ENCODE measurements at places on chromosomes 13 and 19.
A peak's percentile ranks its signal among the peaks of the same experiment; 100 is the strongest.

DNA sequence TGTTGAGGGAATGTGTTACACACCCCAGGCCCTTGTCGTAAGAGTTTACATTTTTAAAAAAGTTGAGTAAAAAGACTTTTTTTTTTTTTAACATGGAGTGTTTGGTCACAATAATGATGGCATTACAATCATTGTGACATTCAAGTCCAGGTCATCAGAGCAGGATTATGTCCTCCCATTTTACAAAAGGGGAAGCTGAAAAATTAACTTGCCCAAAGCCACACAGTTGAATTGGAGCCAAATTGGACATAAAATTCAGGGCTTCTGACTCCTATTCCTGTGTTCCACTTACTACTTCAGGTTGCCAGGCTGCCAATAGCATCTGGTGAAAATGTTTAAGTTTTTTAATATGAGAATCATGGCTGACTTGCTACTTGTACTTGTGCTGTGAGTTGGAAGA lies 49.3 kb downstream of the DLEU7 start:
- DNase-seq, result no peak

DNA sequence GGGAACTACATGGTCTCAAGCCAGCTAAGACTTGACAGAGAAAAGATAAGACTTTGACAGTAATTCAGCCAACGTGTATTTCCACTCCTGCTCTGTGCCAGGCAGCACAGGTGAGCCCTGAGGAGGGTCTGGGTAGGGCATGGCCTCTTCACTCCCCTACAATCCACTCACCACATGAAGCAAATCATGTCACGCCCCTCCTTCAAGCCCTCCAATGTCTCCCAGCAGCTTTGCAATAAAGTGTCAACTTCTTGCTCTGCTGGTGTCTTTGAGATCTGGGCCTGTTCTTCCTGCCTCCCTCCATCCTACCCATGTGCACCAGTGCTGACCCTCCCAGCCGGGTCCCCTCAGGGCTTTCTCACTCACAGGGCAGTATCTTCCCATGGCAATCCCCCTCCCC lies 58.5 kb downstream of the CCDC70 start:
- no peak for DNase-seq

DNA sequence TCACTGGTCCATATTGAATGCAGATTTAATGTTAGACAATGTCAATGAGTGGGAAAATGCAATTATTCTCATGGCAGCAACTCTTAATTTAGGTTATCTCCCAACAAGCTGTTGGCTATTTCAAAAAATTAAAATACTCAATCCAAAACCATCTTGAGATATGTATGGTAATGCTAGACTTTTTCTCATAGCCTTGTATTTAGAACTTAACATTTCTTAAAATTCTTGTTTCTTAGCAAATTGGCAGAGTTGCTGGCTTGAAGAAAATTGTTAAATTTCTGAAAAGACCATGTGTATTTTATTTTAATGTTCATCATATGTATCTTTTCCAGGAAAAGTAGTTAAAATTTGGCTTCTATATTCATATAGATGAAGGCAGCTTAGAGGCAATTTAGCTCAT lies 1355.1 kb downstream of the PCDH9 start:
- no peak for DNase-seq

DNA sequence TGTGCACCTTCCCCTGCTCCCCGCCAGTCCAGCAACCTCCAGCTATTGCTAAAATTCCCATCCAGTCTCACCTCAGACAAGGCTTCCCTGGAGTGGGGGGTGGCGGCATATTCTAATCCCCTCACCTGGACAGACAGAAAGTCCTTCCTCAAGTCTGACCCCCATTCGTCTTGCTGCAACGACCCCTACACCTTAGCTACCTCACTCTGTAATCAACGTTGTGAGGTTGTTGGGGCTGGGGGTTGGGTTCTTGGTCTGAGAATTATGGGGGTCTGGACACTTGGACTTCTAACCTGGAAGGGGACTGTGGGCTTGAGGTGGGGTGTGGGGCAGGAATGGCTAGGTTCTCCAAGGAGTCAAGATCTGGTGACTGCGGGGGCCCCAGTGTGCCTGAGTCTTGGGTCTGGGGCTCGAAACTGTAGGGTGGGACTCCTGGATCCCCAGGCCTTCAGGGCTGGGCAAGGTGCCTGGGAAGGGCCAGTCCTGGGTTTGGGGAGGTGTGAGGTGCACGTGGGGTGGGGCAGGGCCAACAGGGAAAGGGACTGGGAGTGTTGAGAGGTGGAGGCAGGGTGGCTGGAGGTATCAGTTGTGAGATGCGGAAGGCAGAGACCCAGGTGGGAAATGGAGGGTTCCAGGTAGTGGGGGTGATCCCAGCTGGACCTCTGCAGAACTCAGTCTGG lies 1.3 kb downstream of the FOXA3 start:
- no peak for DNase-seq

DNA sequence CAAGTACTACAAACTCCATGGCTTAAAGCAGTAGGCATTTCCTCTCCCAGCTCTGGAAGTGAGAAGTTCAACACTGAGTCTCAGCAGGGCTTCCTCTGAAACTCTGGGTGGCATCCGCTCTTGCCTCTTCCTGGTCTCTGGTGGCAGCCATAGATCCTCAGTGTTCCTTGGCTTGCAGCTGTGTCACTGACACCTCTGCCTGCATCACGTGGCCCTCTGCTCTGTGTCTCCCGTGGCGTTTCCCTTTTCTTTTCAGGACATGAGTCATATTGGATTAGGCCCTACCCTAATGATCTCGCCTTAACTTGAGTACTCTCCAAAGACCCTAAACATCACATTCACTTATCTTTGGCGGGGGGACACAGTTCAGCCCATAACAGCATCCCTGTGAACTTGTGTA lies 466.7 kb downstream of the MYO16 start:
- no peak for DNase-seq

DNA sequence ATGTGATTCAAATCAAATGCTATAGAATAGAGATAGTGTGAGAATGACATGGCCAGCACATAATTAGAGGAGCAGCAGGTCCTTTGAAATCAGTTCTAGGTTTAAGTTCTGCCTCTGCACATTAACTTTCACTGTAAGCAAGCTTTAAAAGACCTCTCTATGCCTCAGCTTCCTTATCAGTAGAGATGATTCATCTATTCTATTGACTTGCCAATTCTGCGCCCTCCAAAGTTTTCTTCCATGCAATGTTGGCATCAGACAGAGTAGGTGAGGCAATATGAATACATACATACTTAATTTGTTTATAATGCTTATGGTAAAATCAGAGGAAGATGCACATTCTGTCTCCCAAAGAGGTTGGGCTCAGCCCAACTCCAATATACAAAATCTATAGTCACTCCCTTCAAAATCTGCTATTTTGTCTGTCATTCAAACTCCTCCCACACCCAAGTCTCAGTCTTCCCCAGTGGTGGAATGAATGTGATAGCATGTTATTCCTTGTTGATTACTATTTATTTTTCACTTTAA lies 525.5 kb downstream of the RFC3 start:
- no peak for DNase-seq

- DNase-seq, result no peak
Observed at GRCh38 chr19:39299404-39299803, 3.2 kb downstream of the IFNL1 start.

DNA sequence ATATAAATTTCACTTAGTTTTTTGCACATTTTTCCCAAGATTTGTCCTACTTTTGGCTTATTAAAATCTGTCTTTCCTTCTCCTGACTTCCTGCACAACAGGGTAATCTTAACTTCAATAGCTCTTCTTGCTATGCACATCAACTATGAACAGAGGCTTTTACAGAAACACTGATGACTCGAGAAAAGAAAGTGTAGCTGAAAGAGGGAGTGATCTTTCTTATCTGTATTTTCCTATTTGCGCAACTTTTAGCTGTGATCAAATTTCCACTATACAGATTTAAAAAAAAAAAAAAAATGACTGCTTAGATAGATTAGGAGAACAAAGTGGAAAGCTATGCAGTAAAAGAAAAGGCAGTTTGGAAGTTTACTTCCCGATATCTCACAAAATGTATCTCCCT lies 406.9 kb downstream of the LIG4 start:
- DNase-seq, result no peak

- no peak for DNase-seq
Observed at GRCh38 chr13:83895994-83896580, 13.8 kb upstream of the SLITRK1 start.

DNA sequence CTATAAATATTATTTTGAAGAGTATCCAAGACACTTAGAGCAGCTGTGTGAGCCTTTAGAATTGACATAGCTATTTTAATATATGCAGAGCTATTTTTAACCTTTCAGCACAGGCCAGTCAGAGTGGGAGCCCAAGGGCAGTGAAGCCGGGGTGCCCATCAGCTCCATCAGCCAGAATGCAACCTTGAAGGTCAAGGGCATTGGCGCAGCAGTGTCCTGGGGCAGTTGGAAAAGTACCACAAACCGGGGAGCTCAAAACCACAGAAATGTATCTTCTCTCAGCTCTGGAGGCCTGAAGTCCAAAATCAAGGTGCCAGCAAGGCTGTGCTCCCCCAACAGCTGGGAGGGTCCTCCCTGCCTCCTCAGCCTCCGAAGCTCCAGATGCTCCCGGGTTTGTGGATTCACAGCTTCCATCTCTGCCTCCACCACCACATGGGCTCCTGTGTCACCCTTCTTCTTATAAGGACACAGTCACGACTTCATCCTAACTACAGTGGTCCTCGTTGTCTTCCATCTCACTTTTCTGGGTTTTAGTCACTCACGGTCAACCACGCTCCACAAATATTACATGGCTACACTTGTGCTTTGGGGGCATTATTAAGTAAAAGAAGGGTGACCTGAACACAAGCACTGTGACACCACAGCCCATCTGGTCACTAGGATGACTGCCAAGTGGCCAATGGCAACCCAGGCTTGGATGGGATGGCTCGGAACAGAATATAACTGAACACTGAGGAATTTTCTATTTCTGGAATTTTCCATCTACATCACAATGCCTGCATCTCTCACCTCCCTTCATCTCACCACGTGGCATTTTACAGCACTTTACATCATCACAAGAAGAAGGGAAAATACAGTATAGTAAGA lies 15.9 kb upstream of the GAS6 start:
- no peak for DNase-seq

GRCh38 chr13:28493740-28494503 lies 1.0 kb downstream of the FLT1 start:
- no peak for DNase-seq

GRCh38 chr13:32783067-32783466 lies 196.8 kb downstream of the PDS5B start:
- DNase-seq, result no peak

DNA sequence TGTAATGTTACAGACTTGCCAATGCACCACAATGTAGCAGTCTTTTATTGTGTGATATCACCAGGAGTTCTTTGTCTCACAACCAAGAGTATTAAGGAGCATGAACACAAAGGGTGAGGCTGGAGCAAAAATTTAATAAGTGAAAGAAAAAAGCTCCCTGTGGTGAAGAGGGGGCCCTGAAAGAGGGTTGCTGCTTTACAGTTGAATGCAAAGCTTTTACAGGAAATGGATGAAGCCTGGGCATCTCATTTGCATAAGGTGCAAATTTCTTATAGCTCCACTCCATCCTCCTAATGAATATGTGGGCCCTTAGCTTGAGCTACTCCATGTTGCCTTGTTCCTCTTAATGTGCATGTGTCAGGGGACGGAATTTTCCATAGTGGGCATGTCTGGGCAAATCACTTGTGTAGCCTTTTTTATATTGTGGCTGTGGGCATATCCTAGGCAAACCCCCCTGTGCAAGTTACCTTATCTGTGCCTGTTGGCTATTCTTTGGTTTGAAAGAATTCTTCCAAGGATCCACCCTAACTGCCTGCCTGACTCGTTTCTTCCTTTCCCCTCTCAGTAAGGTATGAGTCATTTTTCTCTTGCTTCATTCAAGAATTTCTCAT lies 45.3 kb upstream of the TRPC4 start:
- no peak for DNase-seq

DNA sequence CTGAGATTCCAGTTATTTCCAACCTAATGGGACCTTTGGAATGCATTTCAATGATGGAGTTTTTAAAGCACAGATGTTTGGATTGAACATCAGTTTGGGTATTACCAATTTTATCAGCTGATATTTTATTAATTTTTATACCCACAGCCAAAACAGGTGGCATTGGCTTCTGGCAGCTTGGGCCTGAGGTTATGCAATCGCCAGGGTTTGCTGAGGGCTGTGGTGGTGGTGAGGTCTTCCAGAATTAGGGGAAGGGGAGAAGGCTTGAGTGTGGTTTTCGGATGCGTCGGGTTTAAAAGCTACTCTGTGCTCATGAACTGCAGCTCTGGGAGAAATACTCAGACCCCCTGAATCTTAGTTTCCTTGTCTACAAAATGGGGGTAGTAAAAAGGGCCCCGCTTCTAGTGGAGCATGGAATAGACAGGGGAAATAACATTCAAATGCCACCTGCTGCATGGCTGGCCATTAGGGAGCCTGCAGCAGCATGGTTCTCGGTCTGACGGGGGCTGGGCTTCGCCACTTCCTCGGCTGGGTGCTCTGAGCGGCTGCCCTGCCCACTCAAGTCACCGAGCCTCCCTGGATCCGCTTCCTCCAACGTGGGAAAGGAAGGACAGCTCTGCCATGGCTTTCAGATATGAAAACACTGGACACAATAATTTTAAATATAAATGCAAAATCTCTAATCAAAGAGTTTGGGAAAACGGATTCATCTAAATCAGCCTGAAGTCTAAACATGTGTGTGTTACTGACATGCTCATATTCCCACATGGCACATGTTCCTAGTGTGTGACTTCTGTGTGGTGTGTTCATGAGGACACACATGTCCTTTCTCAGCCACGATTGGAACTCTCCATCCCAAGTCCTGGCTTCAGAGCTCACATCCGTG lies 35.2 kb downstream of the ADPRHL1 start:
- no peak for DNase-seq

GRCh38 chr13:39037410-39037879 lies 444 bp downstream of the PROSER1 start:
- no peak for DNase-seq

- peak; percentile 42 for DNase-seq
Observed at GRCh38 chr19:19460761-19461265, 54.5 kb downstream of the TSSK6 start.

GRCh38 chr13:106104281-106104901 lies 431.1 kb downstream of the EFNB2 start:
- no peak for DNase-seq

- no peak for DNase-seq
Observed at GRCh38 chr13:113754242-113754641, 4.8 kb upstream of the TMEM255B start.

- peak; percentile 80 for DNase-seq
Observed at GRCh38 chr19:11096210-11096841, 7.1 kb downstream of the LDLR start.

GRCh38 chr19:18610245-18610555 lies 2.5 kb upstream of the TMEM59L start:
- DNase-seq, result no peak

- no peak for DNase-seq
Observed at GRCh38 chr19:32702010-32702409, 10.4 kb downstream of the NUDT19 start.

DNA sequence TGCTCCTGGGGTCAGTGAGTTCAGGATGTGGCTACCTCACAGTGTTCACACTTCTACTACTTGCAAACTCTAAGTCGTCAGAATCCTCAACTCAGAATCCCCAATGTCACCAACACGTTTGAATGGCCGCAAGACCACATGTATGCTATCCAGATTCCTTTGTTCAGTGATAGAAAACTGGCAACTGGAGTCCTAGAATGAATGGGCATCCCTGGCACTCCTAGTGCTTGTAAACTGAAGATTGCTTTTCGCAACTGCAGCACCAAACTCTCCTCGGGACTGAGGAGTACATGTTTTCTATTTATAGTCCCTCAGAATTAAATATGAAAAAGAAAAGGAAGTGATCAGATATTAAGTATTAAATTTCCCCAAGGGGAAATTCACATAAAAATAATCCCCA lies 4.9 kb downstream of the SMAD9 start:
- DNase-seq, result no peak

- no peak for DNase-seq
Observed at GRCh38 chr13:79625517-79625916, 144.6 kb downstream of the NDFIP2 start.
